Stimulated activated CD4-positive, alpha-beta T cell treated with anti-CD3 and anti-CD28 coated beads, Interleukin-4, amount 100 ng/mL, for 4 hours (primary cell): ENCODE measurements at places on chromosomes 11 and 22.

GRCh38 chr22:39941601-39942000, 18.6 kb upstream of the TMA7B start:
- no peak for DNase-seq

DNA sequence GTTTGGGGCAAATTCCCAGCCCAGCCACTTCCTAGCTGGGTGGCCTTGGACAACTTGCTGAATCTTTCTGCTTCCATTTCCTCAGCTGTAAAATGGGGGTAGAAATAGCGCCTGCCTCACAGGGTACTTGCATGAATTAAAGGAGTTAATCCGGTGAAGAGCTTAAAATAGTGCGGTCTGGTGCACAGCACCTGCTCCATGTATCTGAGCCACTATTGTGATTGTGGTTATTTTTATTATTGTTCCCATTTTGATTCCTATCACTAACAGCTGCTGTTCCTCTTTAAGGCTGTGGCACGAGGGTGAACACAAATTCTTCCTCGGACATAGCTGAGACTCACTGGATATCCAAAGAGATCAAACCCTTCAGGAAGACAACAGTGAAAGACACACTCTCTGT, 46.9 kb upstream of the TP53I11 start:
- DNase-seq: no peak

DNA sequence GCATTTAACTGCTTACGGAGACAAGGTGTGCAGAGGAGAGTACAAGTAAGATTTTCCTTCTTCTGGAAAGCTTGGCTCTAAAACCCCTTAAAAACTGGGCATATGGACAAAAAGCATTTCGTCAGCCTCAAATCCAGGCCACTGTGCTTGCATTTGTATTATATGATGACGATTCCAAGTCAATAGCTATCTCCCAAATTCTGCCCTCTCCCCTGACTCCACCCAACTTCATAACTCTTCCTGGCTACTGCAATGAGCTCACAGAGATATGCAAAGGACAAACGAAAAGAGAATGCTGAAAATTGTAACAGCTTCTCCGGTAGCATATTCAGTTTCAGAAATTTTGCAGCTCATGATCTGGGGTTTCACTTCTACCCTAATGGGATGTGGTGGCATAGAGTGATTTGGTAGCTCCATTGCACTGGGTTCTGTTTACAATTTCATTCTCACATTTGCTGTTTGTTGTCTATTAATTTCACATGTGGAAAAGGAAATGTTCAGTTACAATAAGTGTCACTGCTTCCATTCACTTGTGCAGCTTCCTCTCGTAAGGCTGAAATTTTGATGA, 45.6 kb upstream of the CHRM4 start:
- DNase-seq: no peak

DNA sequence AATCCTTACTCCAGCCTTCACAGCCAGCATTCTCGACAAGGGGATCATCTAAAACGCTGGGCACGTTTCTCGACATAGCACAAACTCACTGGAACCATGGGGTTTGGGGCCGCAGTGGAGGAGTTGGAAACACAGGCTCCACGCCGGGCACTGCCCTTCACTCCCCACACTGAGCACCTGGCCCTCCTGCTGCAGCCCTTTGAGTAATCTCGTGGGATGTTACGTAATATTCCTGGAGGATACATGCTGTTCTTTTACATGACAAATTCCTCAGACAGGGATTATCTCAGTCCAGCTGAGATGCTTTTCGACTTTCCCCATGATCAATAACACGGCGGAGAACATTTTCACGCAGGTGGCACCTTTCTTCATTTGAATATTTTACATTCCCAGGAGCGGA, 408.0 kb downstream of the SHANK2 start:
- DNase-seq: no peak

DNA sequence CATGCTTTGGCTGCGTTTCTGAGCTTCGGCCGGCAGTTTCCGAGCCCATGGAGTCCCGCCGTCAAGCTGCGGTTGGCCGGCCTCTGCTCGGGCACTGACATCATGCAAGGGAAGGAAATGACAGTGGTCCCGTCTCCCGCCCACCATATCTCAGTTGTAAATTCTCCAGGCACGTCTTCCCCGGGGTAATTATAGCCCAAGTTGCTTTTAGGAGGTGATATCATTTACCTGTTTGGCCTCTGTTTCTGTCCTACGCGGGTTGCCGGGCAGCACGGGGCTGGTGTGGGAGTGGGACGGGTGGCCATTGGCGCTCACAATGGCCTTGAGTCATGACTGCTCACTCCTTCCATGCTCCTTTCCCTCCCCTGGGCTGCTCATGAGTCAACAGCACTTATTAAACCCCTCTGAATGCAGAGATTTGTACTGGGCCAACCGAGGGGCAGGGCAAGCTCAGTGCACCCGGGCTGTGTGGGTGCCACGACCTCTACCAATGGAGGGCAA, 4.2 kb upstream of the ANO1 start:
- no peak for DNase-seq

- no peak for DNase-seq
Measured at GRCh38 chr11:46711303-46711702, 7.7 kb upstream of the F2 start.

DNA sequence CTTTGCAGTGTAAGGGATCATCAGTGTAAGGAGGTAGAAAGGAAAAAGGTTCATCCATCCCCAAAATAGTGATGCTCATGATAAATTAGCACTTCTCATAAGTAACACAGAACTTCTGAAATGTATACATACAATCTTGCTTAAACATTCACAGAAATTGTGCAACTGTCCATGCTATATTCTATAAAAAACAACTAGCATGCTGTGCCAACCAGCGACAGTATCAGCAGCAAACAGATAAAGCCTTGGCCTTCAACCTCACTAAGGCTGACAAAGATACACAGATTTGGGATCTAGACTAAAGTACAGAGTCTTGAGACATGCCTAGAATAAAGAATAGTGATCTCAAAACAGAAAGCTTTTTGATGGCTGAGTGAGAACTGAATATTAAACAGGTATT, 74.1 kb upstream of the CHRM4 start:
- DNase-seq: no peak

DNA sequence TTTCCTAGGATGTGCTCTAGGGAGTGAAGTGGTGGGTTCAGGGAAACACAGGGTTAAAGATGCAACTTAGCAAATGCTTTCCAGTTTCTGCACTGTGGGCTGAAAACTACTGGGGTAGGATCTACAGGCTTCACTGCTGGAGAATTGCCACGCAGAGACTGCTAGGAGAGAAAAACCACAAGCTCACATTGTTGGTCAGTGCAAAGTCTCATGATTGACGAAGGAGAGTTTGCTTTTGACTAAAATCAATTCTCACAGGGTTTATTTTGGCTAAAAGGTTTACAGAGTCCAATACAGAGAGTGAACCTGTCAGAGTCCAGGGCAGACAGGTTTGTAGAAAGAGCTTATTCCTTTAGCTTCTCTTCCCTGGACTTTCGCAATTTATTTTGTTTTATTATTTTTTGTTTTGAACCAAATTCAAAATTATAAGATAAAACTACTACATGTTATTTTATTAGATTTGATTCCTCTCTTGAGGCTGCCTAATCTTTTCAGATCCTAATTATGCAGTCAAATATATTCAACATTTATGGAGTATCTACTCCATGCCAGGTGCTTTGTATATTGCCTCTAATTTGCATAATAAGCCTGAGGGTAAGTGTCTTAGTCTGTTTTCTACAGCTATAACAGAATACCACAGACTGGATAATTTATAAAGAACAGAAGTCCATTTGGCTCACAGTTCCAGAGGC, 64.7 kb downstream of the MTNR1B start:
- no peak for DNase-seq

- no peak for DNase-seq
Measured at GRCh38 chr11:44840521-44841251, 110.0 kb downstream of the TP53I11 start.

DNA sequence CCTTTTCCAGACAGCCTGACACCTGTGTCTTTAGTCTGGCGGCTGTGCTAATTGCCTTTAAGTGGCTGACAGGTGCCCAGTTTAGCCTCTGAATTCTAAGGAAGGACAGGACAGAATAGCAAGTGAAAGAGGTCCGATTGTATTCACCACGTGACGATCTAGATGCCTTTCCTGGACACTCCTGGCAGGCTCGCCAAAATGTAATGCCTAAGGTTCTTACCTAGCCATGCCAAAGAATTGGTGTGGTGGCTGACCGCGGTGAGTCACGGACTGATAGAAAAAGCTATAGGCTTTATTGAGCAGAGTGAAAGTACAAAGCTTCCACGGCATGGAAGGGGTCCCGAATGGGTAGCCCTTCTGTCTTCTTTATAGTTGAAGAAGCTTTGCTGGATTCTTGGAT, 26.7 kb downstream of the ANKRD42 start:
- DNase-seq: no peak

DNA sequence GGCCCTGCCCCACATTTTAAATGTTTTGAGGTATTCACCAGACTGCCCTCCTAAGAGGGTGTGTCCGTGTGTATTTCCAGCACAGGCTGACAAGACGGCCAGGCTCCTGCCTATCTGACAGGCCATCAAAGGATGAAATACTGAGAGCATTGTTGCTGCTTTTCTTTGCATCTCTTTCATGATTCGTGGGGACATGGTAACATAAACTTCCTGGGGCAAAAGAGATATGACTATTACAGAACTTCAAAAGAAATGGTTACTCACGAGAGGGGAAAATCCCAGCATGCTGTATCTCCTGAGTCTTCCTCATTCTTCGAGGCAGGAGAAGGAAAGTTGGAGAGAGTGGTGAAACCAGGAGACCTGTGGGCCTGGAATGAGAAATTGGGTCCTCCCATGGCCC, 10.3 kb upstream of the BIK start:
- DNase-seq: no peak

- no peak for DNase-seq
Measured at GRCh38 chr22:37306494-37306829, 24.2 kb downstream of the CYTH4 start.

- DNase-seq: no peak
Measured at GRCh38 chr11:62446091-62446490, 27.3 kb downstream of the SCGB1A1 start.

DNA sequence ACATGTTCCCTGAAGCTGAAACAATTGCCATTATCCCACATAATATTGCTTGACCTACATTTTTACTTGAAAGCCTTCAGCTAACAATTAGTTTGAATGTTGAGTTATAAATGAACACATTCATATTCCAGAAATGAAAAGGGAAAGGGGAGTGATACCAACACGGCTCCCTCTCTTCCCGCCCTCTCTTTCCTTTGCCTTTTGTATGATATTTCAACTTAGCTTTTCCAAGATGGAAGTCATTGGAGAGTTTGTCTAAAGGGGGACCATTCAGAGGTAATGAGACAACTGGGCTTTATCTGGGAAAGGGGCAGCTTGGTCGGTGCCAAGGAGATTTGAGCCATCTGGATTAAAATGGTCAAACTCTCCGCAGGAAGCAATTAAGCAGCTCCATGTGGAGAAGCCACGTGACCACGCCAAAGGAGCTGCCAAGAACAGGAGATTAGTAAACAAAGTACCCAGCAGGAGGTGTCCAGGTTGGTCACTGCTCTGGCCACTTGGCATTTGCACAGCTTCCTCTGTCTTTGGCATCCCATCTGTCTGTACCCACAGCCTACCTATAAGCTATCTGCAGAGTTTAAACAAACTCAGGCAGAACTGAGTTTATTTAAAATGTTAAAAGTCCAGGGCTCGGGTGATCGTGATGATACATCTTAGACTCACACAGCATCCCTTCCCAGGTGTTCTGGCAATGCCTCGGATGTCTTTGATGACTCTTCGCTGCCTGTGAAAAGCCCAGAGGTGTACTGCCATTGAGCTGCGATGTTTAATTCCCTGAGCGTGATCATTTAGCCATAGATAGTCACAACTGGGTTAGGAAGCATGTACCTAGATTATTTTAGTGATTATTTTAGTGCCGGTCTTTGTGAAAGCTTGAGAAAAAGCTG, 735.9 kb downstream of the NTM start:
- no peak for DNase-seq

GRCh38 chr11:119723243-119723951, 5.6 kb downstream of the NECTIN1 start:
- DNase-seq: no peak

DNA sequence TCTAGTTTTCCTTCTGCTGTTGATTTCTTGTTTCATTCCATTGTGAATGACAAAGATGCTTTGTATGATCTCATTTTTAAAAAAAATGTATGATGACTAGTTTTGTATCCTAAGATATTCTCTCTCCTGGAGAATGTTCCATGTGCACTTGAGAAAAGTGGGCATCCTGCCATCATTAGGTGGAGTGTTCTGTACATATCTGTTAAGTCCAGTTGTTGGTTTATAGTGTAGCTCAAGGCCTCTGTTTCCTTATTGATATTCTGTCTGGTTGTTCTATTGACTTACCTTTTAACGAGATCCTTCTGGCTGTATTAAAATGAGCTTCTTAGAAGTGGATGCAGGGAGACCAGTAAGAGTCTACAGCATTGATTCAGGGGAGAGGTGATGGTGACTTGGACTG, 35.2 kb downstream of the SGSM1 start:
- no peak for DNase-seq
